Fibroblast of mammary gland (primary cell): ENCODE measurements at places on chromosomes 1 and 21.
A peak's percentile ranks its signal among the peaks of the same experiment; 100 is the strongest.

GRCh38 chr1:220694866-220695382 lies 4.8 kb downstream of the C1orf115 start:
- no peak for DNase-seq

DNA sequence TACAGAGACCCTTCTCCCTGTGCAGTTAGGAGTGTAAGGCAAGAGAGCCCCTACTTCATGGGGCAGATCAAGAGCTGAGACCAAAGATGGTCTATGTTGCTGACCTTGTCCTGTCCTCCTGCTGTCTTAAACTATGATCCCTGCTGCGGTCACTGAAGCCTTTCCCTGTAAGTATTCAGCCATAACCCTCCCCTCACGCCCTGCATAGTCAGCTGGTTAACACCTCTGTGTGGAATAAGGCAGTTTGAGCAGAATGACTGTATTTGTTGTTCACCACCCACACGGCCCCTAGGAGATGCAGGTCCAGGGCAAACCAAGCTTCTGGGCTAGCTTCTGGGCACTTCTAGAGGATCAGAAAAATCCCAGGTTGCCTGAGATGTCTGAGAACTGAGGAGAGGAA lies 356 bp downstream of the TSPAN1 start:
- DNase-seq, result no peak

- DNase-seq, result peak; percentile 97
Observed at GRCh38 chr1:112957133-112957812, 1.3 kb upstream of the SLC16A1 start.

- no peak for DNase-seq
Observed at GRCh38 chr1:162218975-162219374, 149.5 kb downstream of the NOS1AP start.

- DNase-seq, result peak; percentile 57
Observed at GRCh38 chr1:173355281-173356031, 121.7 kb upstream of the PRDX6 start.

- no peak for DNase-seq
Observed at GRCh38 chr1:182126272-182126800, 64.8 kb upstream of the ZNF648 start.

GRCh38 chr1:53627031-53627430 lies 111.9 kb downstream of the GLIS1 start:
- no peak for DNase-seq

GRCh38 chr1:201145816-201146215 lies 8.5 kb downstream of the TMEM9 start:
- DNase-seq, result no peak

GRCh38 chr21:20308586-20309315 lies 689.5 kb upstream of the NCAM2 start:
- DNase-seq, result no peak

GRCh38 chr1:168631671-168632400 lies 55.4 kb downstream of the XCL1 start:
- no peak for DNase-seq
